Retina (tissue), 1 donor: ENCODE measurements at places on chromosomes 11 and 22.
A peak's percentile ranks its signal among the peaks of the same experiment; 100 is the strongest.

- DNase-seq: no peak
Observed at GRCh38 chr22:44729391-44730021, 22.9 kb upstream of the ARHGAP8 start.

- DNase-seq: no peak
Observed at GRCh38 chr11:129804012-129804411, 11.6 kb upstream of the TMEM45B start.

DNA sequence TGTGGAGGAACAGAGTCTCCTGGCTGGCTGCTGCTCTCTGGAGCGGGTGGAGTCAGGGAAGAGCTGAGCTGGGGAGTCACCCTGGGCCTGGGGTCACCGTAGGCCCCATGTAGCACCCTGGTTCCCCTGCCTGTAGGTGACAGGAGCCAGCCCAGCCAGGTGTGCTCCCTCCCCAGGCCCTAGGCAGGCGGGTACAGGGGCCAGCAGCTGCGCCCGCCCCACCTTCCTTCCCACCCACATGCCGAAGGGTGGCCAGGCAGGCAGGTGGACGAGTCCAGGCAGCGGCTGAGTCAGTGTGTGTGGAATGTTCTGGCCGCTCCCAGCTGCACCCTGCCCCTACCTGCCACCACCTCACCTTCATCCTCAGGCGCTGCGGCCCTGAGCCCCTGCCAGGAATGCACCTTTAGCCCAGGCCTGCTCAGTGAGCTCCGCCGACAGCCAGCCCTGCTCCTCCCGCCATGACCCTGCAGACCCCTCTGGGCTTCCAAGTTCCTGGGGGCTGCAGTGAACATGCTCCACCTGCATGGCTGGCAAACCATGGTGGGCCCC is 654 bp upstream of the SYT8 start:
- no peak for DNase-seq

DNA sequence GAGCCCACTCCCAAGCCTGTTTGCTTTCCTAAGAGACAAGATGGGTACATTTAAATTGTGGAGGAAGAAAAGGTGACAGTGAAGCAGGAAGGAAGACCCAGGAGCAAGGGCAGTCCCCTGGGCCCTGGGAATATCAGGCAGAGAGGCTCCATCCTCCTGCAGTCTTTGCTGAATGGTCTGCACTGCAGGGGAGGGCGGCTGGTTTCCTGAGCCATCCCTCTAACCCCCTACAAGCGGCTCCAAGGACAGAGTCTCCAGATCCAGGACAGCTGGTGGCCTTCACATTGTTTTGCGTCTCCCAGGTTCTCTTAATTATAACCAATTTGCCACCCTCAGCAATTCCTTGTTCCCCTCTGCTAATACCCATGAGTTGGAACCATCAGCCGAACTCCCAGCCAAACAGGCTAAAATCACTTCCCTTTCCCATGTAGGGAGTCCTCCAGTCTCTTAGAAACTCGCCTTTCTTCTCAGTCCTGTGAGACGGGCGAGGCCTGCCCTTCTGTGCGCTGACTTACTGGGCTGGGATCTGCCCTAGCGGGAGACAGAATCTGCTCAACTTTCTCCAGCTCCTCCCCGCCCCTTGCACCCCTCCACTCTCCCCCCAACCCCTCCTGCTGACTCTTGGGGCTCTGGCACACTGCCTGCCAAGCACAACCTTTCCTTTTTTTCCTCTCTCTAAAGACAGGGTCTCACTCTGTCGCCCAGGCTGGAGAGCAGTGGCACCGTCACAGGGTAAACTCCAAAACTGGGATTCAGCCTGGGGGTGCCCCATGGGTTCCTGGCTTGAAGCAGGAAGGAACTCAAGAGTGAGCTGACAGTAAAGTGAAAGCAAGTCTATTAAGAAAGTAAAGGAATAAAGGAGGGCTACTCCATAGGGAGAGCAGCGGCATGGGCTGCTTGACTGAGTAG is 53.4 kb upstream of the EMID1 start:
- DNase-seq: peak; percentile 67

GRCh38 chr11:74636630-74637184 is 44.3 kb downstream of the POLD3 start:
- DNase-seq: no peak

DNA sequence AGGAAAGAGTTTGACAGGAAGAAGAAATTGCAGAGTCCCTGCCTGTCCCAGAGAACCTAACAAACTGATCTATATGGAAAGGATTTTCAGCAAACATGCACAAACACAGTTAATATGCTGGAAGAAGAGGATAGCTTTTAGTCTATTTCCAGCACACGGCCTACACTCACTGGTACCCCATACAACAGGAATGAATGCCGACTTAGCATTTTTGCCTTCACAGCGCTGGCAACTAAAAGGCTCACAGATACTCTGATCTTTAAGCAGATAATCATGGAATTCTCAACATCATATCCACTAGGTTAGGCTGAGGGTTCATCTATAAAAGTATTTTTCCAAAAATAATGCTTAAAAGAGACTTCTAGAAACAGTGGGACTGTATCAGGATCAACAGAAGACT is 9.8 kb upstream of the TUBA8 start:
- DNase-seq: no peak
